Stimulated activated CD4-positive, alpha-beta T cell treated with anti-CD3 and anti-CD28 coated beads, Interleukin-12 subunit alpha, Interleukin-12 subunit beta, amount 100 ng/mL, for 24 hours (primary cell): ENCODE measurements at places on chromosomes 13 and 19.

GRCh38 chr19:57382806-57383488, 6.7 kb upstream of the ZNF548 start:
- DNase-seq, result no peak

DNA sequence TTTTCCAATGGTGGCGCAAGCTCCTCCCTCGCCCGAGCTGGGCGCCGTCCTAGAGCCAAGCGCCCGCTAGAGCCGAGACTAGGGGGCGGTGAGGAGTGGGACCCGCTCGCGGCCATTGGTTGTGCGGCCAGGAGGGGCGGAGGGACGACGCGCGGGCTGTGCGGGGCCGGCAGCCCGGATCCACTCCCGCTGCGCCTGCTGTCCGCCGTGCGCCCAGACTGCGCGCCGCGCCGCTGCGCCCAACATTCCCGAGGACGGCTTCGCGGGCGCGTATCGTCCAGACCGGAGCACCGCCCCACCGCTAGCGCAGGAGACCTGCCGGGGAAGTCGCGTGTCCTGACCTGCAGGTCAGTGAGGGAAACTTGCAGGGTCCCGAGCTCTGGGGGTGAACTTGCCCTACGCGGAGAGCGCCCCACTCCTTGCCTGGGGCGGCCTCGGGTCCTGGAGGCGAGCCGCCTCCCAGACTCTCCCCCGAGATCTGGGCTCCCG, at the start of gene SERTM1:
TSS of gene SERTM1 (plus strand) at position 183 of the 489 bp plus-strand sequence. CDS start 21,059 bp downstream, outside the sequence.
- no peak for DNase-seq

DNA sequence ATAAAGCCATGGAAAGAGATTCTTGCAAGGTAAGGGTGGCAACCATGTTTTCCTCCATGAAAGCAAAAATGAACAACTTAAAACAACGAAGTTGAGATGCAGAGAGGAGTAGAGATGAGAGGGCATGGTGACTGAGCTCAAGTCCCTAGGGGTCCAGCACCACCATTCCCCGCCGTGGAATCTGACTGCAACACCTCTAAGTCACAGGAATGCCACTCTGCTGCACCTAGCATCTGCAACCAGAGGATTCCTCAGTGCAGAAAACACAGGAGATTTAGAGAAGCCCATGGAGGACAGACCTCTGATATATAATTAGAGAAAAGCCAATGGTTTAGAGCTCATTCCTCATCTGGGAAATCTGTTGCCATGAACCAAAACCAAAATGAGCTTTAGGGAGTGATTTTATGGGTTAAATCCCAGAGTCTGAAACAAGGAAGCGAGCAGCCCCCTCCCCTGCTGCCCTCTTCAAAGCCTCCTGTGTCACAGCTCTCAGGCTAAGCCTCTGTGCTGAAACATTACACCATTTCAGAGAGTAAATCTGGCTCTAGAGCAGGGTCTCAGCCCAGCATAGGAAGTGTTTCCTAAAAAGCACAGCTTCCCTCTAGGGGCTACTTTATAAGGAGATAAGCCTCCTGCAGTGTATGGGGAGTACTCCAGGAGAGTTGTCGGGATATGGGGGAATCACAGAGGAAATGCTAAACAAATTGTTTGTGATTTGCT, 1043.6 kb downstream of the UQCRFS1 start:
- DNase-seq, result no peak

DNA sequence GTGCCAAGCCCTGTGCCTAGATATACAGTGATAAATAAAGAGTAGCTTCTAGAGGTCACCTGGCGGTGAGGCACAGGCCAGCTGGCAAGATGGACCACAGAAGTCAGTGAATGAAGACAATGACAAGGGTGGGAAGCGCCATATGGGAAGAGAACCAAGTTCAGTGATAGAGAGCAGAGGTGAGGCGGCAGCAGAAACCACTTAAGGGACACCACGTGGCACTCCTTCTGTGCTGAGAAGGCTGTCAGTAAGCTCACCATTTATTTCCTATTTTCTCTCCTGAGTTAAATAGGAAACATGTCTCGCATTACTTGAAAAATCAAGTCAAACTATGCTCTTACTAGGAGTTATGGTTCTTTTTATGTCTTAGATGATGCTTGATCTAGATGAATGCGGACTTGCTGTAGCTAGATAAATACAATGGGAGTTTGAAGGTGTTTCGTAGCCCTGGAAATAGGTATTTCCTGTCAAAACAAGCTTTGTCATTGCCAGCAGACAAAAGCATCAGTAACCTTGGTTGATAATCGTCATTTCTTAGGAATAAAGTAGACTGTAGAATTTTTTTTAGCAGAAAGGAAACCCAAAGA, 17.8 kb downstream of the ALOX5AP start:
- DNase-seq, result no peak

DNA sequence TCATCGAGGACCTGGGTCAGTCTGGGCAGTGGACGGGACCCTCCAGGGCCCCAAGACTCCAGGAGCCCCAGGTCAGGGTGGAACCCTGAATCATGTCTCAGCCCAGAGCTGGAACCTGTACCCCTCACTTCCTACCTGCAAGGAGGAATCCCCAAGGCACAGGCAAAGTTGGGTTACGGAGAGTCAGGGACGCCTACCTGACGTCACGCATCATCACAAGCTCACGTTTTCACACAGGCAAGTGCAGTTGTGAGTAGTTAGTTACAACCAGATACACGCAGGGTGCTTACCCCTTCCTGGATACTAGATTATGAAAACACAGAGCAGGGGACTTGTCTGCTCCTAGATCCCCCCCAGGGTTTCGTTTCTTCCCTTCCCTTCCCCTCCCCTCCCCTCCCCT, 1.9 kb downstream of the RETN start:
- no peak for DNase-seq

DNA sequence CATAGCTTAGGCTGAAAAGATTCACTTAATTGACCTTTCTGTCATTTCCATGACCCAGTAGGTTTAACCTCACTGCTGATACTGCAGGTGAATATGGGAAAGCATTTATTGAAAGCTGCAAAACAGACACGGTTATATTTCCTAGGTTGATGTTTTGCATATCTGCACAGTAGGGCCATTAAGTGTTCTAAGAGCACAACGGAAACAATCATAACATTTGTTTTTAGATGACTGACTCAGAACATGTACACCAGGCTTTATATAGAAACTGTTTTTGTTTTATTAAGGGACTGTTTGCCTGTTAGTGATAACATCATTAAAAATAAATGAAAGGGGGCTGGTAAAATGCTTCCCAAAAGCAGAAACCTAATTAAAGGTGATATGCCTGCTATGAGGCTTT, 367.8 kb downstream of the DACH1 start:
- DNase-seq, result no peak

DNA sequence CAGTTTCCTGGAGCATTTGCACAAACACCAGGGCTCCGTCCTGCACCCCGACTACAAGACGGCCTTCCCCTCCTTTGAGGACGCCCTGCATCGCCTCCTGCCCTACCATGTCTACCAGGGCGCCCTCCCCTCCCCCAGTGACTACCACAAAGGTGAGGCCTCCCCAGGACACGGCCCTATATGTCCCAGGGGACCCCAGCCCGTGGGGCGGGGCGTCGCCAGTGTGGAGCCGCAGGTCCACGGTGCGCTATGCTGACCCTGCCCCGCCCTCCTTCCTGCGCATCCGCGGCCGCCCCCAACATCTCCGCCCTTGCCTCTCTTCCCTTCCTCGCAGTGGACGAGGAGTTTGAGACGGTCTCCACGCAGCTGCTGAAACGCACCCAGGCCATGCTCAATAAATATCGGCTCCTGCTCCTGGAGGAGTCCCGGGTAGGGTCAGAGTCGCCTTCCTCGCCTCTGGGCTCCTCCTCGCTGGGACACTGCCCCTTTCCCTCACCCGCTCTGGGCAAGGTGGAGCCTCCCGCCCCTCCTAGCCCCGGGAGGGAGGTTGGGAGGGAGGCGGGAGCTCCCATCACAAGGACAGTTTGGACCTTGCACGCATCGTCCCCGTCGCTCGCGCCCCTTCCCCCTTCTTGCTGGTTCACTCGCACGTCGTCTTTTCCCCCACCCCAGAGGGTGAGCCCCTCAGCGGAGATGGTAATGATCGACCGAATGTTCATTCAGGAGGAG, 14.4 kb upstream of the EHD2 start:
- no peak for DNase-seq

- DNase-seq, result no peak
These were observed 94.2 kb downstream of the USP12 start for GRCh38 chr13:27077451-27077850.

GRCh38 chr13:95724252-95724651, 47.3 kb downstream of the DNAJC3 start:
- DNase-seq, result no peak

DNA sequence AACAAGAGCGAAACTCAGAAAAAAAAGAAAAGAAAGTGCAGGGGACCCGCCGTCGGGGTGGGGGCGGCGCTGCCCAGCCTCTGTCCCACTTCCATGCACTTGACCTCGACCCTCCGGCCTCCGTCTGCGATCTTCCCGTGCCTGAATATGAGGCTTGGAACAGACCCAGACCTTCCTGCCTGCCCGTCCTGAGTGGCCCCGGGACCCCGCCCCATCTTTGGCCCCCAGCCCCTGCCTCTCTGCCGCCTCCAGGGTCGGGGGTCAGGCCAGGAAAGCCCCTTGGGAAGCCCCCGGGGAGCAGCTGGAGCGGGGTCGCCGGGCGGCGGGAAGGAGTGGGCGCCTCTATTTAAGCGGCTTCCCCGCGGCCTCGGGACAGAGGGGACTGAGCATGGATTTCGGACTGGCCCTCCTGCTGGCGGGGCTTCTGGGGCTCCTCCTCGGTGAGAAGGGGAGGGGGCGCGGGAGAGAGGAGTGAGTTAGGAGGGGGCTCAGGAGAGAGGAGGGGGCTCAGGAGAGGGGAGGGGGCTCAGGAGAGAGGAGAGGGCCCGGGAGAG, at the start of gene MADCAM1:
TSS of gene MADCAM1 (plus strand) at position 375 of the 554 bp plus-strand sequence. CDS start at position 389, 14 bp downstream.
- DNase-seq, result no peak

DNA sequence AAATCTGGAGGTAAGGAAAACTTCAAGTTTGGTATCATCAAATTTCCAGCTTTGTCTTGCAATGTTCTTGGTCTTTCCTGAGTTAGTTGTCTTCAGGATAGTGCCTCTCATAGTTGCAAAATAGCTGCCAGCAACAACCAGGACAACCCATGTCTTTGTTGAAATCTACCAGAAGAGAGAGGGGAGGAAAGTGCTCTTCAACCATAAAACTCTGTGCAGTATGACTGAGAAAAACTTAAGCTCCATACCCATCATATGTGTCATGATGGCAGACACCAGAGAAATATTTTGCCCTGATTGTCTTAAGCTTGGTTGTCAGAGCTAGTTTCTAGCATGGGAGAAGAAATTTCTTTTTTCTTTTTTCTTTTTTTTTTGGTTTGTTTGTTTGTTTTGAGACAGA, 103.3 kb downstream of the SPRY2 start:
- no peak for DNase-seq

- DNase-seq, result no peak
These were observed 78.7 kb downstream of the IPO5 start for GRCh38 chr13:98032168-98032567.

DNA sequence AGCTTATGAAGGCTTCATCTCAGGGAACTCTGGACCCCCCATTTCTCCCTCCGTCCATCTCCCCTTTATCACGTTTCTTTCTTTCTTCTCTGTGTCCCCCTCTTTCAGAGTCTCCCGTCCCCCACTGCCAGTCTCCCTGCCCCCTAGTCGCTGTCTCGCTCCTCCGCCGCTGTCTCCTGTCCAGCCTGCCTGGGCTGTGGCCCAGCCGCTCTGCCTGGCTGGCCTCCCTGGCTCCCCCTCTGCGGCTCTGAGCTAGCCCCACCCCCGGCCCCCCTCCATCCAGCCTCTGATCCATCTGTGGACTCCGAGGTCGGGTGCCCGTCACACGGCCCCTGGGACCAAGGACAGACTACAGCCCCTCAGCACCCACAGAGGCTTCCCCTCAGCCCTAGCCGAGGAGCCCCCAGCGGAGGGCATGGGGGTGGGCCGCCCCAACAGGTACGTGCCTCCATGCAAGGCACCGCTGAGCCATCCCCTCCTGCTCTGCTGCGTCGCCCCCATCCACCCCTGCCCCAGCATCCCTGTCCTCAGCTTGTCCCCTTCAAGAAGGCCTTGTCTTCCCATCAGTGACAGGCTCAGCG, 1.1 kb upstream of the KCNJ14 start:
- DNase-seq, result no peak

- DNase-seq, result no peak
These were observed 43.1 kb downstream of the COL4A1 start for GRCh38 chr13:110263888-110264287.

GRCh38 chr13:43026262-43026661, 2.9 kb downstream of the DNAJC15 start:
- DNase-seq, result no peak

DNA sequence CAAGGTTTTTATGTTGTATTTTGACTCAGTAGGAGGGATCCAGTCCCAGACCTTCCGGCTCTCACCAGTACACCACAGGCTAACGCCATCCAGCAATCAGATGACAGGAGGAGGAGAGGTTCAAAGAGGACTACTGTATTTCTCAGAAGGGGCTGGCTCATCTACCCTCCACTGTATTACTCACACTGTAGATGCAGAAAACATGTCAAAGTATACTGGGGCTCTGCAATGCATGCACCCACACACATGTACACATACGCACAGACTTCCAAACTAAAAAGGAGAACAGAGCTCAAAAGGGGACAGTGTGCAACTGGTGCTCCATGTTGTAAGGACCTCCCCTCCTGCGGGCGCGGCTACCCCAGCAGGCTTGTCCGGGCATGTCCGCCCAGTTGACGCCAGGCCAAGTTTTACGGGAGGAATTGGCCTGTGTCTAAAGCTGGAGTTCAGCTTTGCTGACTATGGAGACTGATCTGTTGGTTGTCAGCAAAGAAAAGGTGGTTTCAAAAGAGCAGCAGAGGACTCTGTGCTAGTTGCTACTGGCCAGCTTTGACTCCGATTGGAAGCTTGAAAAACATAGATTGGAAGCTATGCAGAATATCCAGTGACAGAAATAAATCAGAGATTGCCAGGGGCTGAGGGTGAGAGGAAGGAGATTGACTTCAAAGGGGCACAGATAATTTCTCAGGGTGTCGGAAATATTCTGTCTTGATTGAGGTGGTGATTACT, 314.2 kb downstream of the DLEU7 start:
- DNase-seq, result no peak

DNA sequence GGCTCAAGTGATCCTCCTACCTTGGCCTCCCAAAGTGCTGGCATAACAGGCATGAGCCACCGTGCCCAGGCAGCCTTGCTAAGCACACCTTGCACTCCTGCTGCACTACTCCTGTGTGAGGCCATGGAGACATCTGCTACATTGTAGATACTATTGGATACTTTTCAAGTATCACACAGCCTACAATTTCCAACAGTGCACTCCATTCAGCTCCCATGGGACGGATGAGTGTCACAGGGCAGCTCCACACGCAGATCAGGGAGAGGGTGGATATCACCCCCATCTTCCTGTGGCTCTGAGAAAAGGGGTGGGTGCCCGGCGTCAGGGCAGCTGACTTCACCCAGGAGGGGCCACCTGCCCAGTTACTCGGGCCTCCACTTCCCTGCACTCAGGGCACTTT, 39.1 kb upstream of the CCNE1 start:
- no peak for DNase-seq

- DNase-seq, result no peak
These were observed 4.4 kb upstream of the COMP start for GRCh38 chr19:18795540-18795939.

GRCh38 chr19:56138069-56138468, 3.0 kb upstream of the ZNF444 start:
- no peak for DNase-seq

DNA sequence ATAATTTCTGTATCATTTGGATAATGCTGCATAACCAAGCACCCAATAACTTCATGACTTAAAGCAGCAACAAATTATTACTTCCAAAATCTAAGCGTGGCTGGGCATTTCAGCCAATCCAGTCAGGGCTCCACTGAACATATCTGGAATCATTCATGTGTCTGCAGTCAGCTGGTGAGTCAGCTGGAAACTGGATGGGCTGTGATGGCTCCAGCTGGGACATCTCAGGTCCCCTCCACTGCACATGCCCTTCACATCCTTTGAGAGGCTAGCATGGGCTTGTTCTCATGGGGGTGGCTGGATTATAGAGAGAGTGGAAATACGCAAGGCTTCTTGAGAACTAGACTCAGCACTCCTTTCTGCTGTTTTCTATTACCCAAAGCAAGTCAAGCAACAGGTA, 961.9 kb downstream of the DIAPH3 start:
- DNase-seq, result no peak
